ENCODE measurements at places on chromosomes 13 and 19. TPM values are rescaled to one million over a fixed set of nuclear protein-coding genes. Genes with fewer than 3 reads are reported as not detected.

DNA sequence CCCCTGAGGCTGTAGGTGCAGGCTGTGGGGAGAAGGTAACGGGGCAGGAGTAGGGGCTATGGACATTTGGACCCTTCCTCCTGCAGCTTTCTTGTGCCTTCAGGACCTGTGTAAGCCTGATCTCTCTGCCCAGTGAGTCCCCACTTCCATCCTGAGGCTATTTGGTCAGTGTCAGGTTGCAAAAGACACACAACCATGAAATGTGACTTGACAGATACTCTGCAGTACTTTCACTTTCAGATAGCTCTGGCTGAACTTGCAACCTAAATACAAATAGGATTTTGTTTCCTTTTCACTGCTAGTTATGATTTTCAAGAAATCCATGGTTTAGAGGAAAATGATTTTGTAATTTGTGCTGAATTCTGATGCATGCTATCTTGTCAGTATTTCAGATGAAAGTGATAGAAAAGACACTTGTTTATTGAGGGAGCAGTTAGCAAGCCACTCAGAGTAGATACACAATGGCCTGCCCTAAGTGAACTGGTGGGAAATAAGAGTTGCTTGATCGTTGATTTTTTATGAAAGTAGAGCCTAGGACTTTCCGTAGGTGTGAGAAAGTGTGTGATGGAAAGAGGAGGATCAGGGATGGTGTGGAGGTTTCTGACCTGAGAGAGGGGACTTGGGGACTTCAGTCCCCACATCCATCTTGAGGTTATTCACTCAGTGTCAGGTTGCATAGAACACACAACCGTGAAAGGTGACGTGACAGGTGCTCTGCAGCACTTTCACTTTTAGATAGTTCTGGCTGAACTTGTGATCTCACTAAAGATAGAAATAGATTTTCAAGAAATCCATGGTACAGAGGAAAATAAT is 18.1 kb upstream of the EID2 start:
- no peaks in the 10 kb centered on the region for H3K36me3 ChIP-seq
- peaks cover 4% of the 10 kb centered on the region for H3K27me3 ChIP-seq
- no peak overlapping the region for H3K4me3 ChIP-seq
- H3K27ac ChIP-seq: no peak overlapping the region
- no peaks in the 10 kb centered on the region for H3K4me1 ChIP-seq

GRCh38 chr13:93736081-93736480 is 509.5 kb downstream of the GPC6 start:
- H3K36me3 ChIP-seq: no peaks in the 10 kb centered on the region
- no peak overlapping the region for H3K27ac ChIP-seq
- H3K4me1 ChIP-seq: no peaks in the 10 kb centered on the region
- H3K27me3 ChIP-seq: no peaks in the 10 kb centered on the region
- H3K4me3 ChIP-seq: no peak overlapping the region
- peak; percentile 65 for DNase-seq

DNA sequence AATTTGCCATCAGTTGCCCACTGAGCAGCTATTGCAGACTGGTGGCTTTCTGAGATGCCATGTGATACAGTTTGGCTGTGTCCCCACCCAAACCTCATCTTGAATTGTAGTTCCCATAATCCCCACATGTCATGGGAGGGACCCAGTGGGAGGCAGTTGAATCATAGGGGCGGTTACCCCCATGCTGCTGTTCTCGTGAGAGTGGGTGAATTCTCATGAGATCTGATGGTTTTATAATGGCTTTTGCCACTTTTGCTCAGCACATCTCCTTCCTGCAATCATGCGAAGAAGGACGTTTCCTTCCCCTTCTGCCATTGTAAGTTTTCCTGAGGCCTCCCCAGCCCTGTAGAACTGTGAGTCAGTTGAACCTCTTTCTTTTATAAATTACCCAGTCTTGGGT is 34.8 kb upstream of the ANKRD10 start:
- no peaks in the 10 kb centered on the region for H3K27me3 ChIP-seq
- no peaks in the 10 kb centered on the region for H3K36me3 ChIP-seq
- no peak overlapping the region for H3K4me3 ChIP-seq
- peaks cover 1% of the 10 kb centered on the region for H3K4me1 ChIP-seq

GRCh38 chr13:99967498-99967868 is 4.1 kb downstream of the ZIC5 start:
- peaks cover 57% of the 10 kb centered on the region for H3K27me3 ChIP-seq
- no peaks in the 10 kb centered on the region for H3K36me3 ChIP-seq
- no peaks in the 10 kb centered on the region for H3K4me1 ChIP-seq
- no peak overlapping the region for H3K4me3 ChIP-seq
- H3K27ac ChIP-seq: no peak overlapping the region

VSTM2B gene
- total RNA-seq: not detected

CTXN1 gene
- 0.66 TPM for total RNA-seq
